ENCODE measurements at places on chromosomes 4 and X. TPM values are rescaled to one million over a fixed set of nuclear protein-coding genes. Genes with fewer than 3 reads are reported as not detected.

The ARHGAP6 gene
- 1.1 TPM for total RNA-seq

The HNRNPH2 gene
- total RNA-seq = 81.8 TPM

The PCGF3 gene
- 54.7 TPM for total RNA-seq

The CTAG2 gene
- not detected for total RNA-seq

The GABRG1 gene
- total RNA-seq = not detected

The PDLIM3 gene
- total RNA-seq = 34.6 TPM

The CXCL5 gene
- total RNA-seq = 0.80 TPM

The FAM200B gene
- 32.3 TPM for total RNA-seq

The SHROOM2 gene
- total RNA-seq = 14.1 TPM

The SLC2A9 gene
- total RNA-seq = 0.86 TPM

The ZXDB gene
- total RNA-seq = 25.4 TPM

The DTHD1 gene
- total RNA-seq = not detected

The P2RY4 gene
- total RNA-seq = 0.13 TPM

The RNF128 gene
- total RNA-seq = not detected

The TKTL2 gene
- total RNA-seq = not detected

The BMX gene
- total RNA-seq = 157 TPM

The OTC gene
- 0.07 TPM for total RNA-seq

The RAB41 gene
- not detected for total RNA-seq

The PNMA3 gene
- total RNA-seq = not detected

The HTN3 gene
- not detected for total RNA-seq

The GAGE2A gene
- not detected for total RNA-seq

The SGMS2 gene
- total RNA-seq = 98.2 TPM

The TLR6 gene
- total RNA-seq = 5.3 TPM

The MUC7 gene
- total RNA-seq = not detected

The RHOH gene
- total RNA-seq = not detected

The GPM6B gene
- total RNA-seq = 1.3 TPM

The CHRDL1 gene
- not detected for total RNA-seq

The TMEM35A gene
- total RNA-seq = 5.3 TPM

The ELF2 gene
- total RNA-seq = 50.4 TPM

The GUF1 gene
- total RNA-seq = 32.5 TPM

The COX7B2 gene
- total RNA-seq = not detected

The GPR119 gene
- not detected for total RNA-seq

Data from thoracic aorta endothelial cell (primary cell).